ENCODE measurements at places on chromosomes 6 and 20. TPM values are rescaled to one million over a fixed set of nuclear protein-coding genes. Genes with fewer than 3 reads are reported as not detected.

The FOXF2 gene
- 0.18 TPM for total RNA-seq

The ZNF311 gene
- total RNA-seq = 0.13 TPM

DNA sequence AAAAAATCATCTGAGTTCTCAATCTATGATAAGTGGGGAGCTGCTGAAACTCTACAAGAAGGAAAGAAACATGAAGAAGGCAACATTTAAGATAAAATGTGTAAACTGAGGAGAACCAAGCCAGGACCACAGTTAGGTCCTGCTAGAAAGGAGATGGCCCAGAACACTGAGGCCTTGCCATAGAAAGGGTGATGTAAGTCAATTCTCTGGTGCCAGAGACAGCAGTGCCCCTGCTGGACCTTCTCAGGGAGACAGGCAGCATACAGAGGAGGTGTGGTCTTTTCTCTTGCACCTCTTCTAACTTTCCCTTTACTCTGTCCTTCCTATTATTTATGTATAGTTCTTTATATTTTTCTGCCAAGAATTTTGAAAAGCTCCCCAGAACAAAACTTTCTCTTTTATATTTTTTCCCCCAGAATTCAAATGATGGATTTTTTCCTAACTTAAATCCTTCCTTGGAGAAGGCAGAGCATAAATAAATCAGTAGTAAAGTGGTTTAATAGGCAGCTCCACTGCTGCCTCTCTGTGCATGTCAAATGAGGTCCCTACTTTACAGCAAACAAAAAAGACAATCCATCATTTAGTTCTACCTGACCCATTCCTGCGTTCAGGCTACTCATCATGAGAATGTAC lies 9.0 kb downstream of the UQCC2 start:
- no peak for DNase-seq

The LY6G6F gene
- not detected for total RNA-seq

GRCh38 chr6:36751091-36751490 lies 53.5 kb downstream of the RAB44 start:
- no peak for DNase-seq

DNA sequence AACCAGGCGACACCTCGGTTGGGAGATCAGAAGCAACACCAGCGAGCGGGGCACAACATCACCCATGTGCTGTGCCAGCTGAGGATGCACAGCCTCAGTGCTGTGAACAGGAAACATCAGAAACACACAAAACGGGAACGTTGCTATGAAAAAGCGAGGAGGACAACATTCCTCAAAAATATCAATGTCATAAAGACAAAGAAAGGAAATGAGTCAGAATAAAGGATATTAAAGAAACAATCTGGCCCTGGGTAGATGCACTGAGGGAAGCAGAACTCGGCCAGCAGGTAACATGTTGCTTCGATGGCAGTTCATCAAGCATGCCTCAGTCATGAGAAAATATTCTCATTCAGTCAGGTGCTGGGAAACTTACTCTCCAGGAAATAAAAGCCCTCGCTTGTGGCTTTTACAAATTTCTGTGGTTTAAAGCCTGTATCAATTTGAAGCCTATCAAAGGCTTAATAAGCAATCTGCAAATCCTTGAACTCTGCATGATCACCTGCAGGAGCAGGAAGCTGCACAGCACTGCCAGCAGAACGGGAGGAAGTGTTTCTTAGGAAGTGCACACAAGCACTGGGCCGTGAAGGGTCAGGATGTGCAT lies 77.5 kb downstream of the GINS1 start:
- no peak for DNase-seq

All from heart right ventricle (tissue), 16 donors.